Thyroid gland (tissue), 4 donors: ENCODE measurements at places on chromosomes 12 and 14.
A peak's percentile ranks its signal among the peaks of the same experiment; 100 is the strongest.

DNA sequence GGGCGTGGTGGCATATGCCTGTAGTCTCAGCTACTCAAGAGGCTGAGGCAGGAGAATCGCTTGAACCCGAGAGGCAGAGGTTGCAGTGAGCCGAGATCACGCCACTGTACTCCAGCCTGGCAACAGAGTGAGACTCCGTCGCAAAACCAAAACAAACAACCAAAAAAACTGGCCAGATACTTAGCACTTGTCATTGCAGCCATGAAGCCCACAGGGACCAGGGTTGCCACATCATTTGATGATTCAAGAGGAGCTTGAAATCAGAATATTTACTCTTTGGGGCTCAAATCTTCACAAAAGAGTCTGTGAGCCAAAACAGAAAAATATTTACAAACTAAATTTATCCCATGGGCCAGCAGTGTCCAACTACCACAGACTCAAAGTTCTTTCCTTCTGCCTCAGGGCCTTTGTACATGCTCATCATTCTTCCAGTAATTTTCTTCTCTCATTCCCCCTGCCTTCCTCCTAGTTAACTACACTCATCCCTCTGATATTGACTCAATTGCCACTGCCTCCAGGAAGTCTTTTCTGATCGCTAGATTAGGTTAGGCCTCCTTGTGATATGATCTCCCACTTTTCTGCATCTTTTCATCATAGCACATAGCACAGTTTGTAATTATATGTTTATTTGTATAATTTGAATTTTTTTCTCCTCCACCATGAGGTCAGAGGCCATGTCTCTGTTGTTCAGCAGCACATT, 130.8 kb upstream of the PLEKHG7 start:
- H3K4me3 ChIP-seq, result no peak overlapping the region
- no peak for DNase-seq
- peaks cover 11% of the 10 kb centered on the region for H3K4me1 ChIP-seq
- no peaks in the 10 kb centered on the region for H3K36me3 ChIP-seq
- no peak overlapping the region for H3K27ac ChIP-seq

DNA sequence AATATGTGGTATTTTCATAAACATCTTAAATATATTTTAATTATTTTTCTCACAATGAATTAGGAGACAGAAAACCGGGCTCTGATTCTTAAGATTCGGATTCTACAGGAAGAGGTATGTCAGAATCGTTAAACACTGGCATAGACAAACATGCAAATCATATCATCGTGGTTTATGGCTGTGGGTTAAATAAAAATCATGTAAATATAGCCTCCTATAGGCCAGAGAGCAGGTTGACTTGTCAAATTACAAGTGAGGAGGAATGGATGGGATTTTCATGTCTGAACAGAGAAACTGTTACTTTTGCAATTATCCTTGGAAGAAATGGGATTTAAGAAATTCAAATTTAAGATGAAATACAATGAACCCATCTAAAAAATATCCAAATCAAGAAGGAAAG, 74.9 kb upstream of the BCAT1 start:
- H3K27ac ChIP-seq, result no peak overlapping the region
- no peaks in the 10 kb centered on the region for H3K27me3 ChIP-seq
- DNase-seq, result no peak
- peaks cover 16% of the 10 kb centered on the region for H3K4me1 ChIP-seq
- no peaks in the 10 kb centered on the region for H3K36me3 ChIP-seq

DNA sequence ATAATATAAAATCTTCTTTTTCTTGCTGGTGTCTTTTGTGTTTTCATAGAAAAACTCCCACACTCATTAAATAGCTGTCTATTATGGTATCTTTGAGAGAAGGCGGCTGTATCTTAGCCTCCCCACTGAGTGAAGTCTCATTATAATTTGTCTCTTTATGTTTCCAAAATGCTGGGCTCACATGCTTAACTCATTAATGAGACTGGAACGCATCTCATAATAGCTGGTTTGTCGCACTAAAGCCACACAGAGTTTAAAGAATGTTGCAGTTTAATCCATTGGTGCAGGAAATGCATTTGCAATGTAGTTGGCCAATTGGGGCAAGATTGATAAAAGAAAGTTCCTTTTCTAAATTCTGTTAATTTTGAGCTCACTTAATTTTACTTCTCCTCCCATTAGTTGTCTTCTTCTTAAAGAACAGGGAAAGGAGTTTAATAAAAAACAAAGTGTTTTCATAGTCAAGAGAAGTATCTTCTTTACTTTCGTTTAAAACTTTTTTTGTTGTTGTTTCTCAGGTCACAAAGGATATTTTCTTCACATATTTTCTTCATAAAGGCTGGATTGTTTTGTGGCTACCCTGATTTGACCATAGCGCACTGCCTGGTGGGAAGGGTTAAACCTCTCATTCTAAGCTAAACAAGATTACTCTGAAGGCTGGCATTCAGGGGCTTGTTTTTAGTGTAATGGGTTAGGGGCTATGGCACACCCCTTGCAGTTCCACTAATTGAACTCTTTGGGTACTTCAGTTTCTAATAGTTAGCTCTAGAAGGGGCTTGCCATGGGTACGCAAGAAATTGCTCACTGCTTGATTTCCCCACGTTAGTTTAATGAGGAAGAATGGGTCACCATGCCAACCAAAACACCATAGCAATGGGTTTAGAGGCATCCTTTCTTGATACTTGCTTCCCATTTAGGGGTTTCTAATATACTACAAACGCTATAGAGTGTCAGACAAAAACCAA, 197.0 kb downstream of the TMTC2 start:
- peaks cover 4% of the 10 kb centered on the region for H3K4me1 ChIP-seq
- H3K36me3 ChIP-seq, result no peaks in the 10 kb centered on the region
- H3K27me3 ChIP-seq, result no peaks in the 10 kb centered on the region
- no peak for DNase-seq

DNA sequence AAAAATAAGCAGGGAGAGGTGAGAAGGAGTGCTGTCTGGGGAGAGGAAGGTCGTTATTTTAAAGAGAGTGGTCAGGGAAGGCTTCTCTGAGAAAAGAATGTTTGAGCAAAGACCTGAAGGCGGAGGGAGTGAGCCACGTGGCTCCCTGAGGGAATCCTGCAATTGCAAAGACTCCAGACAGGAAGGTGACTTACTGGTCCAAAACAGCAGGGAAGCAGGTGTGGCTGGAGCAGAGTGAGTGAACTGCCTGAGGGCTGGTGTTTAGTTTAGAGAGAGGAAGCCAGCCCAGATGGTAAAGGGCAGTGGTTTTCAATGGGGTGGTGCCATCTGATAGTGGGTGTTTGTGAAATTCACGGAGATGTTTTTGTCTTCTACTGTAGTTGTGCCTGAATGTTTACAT, 58.8 kb upstream of the LTA4H start:
- no peak for DNase-seq
- H3K4me3 ChIP-seq, result no peak overlapping the region
- no peaks in the 10 kb centered on the region for H3K27me3 ChIP-seq
- no peaks in the 10 kb centered on the region for H3K4me1 ChIP-seq
- no peak overlapping the region for H3K27ac ChIP-seq
- H3K36me3 ChIP-seq, result no peaks in the 10 kb centered on the region

DNA sequence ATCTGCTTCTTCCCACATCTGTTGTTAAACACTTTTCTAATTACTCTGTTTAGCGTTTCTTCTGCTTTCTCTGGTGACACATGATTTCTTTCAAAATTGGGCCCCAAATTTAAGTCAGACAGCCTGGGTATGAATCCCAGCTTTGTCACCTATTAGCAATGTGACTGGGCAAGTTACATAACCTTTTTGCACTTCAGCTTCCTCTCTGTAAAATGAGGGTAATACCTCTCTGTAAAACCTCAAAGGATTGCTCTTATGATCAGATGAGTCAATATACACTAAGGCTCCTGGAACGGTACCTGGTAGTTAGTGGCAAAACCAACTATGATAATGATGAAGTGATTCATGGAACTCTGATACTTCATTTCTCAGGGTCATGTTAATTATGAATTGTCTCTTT, 33.0 kb downstream of the E2F7 start:
- H3K27me3 ChIP-seq, result no peaks in the 10 kb centered on the region
- no peaks in the 10 kb centered on the region for H3K4me1 ChIP-seq
- H3K27ac ChIP-seq, result no peak overlapping the region

GRCh38 chr14:52907949-52908348, 42.9 kb downstream of the FERMT2 start:
- no peak for DNase-seq
- no peaks in the 10 kb centered on the region for H3K27me3 ChIP-seq
- peaks cover 31% of the 10 kb centered on the region for H3K4me1 ChIP-seq
- no peak overlapping the region for H3K27ac ChIP-seq
- H3K4me3 ChIP-seq, result no peak overlapping the region

- H3K4me1 ChIP-seq, result peaks cover 20% of the 10 kb centered on the region
- DNase-seq, result no peak
- peak overlapping the region; percentile 80 for H3K4me3 ChIP-seq
- peak overlapping the region; percentile 98 for H3K27ac ChIP-seq
- no peaks in the 10 kb centered on the region for H3K27me3 ChIP-seq
Measured at GRCh38 chr12:79689061-79689476, 1.7 kb downstream of the PAWR start.

GRCh38 chr12:45666816-45667215, 62.7 kb upstream of the ARID2 start:
- no peak for DNase-seq
- H3K27ac ChIP-seq, result no peak overlapping the region
- no peaks in the 10 kb centered on the region for H3K36me3 ChIP-seq

DNA sequence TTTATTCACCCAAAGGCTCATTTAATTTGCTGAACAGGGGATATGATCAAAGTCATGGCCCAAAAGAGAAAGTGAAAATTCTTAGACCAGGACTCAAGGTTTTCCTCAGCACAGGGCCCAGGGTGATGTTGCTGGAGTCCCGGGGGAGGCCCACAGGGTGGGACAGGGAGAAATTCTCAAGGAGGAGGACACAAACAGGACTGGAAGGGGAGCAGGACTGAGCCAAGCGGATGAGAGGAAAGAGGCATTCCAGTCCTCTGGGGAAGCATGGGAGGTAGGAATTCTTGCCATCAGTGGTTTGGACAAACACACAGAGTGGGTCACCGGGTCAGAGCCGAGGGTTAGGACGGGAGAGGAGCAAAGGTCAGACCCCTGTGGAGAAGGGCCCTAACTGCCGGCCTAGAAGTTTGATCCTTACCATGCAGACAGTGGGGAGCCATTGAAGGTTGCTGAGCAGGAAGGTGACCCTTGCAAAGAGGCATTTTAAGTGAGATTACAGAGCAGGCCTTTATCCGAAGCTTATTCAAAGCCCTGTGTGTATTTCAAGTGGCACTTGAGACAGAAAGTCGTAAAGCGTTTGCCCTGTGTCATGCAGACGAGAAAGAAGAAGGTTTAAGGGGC, 68.4 kb upstream of the PTGR2 start:
- peak overlapping the region; percentile 90 for H3K27ac ChIP-seq
- H3K4me1 ChIP-seq, result peaks cover 52% of the 10 kb centered on the region
- no peak overlapping the region for H3K4me3 ChIP-seq
- no peaks in the 10 kb centered on the region for H3K27me3 ChIP-seq

GRCh38 chr12:40010899-40011774, 94.7 kb downstream of the SLC2A13 start:
- H3K27ac ChIP-seq, result no peak overlapping the region
- DNase-seq, result peak; percentile 33
- H3K36me3 ChIP-seq, result no peaks in the 10 kb centered on the region
- H3K27me3 ChIP-seq, result no peaks in the 10 kb centered on the region

DNA sequence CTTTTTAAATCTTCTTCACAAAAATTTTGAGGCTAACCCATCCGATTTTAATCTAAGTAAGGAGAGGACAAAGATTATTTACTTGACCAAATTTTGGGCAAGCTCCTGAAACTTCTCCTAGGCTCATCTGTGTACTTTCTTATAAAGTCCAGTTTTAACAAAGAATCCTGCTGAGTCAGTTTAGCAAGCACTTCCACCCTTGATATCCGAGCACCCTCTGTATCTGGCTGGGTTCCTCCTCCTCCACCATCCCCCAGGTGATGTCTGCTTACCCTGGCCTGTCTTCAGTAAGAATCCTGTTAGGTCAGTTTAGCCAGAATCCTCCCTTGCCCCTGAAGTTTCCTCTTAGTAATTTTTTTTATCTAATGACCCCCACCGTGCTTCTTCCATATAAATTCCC, 140.5 kb downstream of the PHLDA1 start:
- no peaks in the 10 kb centered on the region for H3K27me3 ChIP-seq
- H3K4me3 ChIP-seq, result no peak overlapping the region
- DNase-seq, result peak; percentile 39

DNA sequence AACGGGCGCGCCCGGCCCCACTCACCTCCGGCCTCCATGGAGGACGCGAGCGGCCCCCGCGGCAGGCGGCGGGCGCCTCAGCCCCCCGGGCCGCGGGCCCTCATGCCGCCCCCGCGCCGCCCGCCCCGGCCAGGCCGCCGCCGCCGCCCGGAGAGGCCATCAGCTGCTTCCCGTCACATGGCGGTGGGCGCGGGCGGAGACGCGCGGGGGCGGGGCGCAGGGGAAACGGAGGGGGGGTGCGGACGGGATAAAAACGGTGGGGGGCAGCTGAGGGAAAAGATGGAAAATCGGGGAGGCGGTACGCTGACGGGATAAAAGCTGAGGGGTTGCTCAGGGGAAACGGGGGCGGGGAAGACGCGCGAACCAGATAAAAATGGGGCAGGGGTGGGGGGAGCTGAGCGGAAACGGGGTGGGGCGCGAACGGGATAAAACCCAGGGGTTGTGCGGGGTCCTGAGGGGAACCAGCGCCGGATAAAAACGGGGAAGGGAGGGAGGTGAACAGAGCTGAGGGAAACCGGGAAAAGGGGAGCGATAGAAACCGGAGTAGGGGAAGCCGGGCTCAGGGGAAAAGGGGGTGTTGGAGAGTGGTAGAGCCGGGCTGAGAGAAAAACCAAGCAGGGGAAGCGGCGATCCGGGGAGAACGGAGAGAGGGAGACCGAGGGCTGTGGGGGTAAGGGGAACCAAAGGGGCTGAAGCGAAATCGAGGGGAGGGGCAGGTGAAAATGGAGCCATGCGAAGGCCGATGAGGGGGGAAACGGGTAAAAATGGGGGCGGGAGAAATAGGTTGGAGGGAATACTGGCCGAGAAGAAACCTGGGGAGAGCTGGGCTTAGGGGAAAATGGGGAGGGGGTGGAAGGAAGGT, at the start of gene WSB2:
Gene WSB2 (minus strand): TSS at position 169 of the 862 bp plus-strand sequence. CDS start 131 bp downstream, at position 38.
- DNase-seq, result peak; percentile 83
- peak within 1 kb of the TSS; percentile 97 for H3K27ac ChIP-seq
- H3K4me1 ChIP-seq, result peaks cover 29% of the 10 kb centered on the region
- no peaks in the 10 kb centered on the region for H3K27me3 ChIP-seq
- no peaks in the 10 kb centered on the region for H3K36me3 ChIP-seq

DNA sequence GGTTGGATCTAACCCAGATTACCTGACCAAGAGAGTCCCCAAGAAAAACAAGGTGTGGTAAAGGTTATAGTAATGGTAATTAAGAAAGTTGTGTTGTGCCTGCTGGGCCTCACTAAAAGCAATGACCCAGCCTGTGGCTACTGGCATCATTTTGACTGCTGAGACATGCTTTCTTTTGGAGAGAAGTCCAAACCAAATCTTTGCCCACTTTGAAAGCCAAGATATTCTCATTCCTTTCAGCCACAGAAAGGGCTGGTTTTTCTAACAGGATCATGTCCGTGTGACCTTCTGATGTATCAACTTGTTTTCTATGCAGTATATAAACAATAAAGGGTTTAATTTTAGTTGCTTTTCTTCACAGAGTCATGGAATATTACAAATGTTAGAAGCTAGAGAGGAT, 388.6 kb downstream of the RAD51B start:
- peaks cover 3% of the 10 kb centered on the region for H3K4me1 ChIP-seq
- H3K27ac ChIP-seq, result no peak overlapping the region
- H3K27me3 ChIP-seq, result no peaks in the 10 kb centered on the region
